ENCODE measurements at places on chromosomes 13 and 19. TPM values are rescaled to one million over a fixed set of nuclear protein-coding genes. Genes with fewer than 3 reads are reported as not detected.

The LRRC4B gene
- 3.0 TPM for total RNA-seq

The ZNF649 gene
- total RNA-seq, result 17.2 TPM

The TEX101 gene
- not detected for total RNA-seq

The TSSK6 gene
- total RNA-seq, result 2.7 TPM

The EID2B gene
- 3.2 TPM for total RNA-seq

The NDUFS7 gene
- 84.0 TPM for total RNA-seq

The SULT2A1 gene
- total RNA-seq, result not detected

The ZNF345 gene
- 9.6 TPM for total RNA-seq

The APOC1 gene
- 44.8 TPM for total RNA-seq

The CBY2 gene
- not detected for total RNA-seq

The KANK3 gene
- total RNA-seq, result 109 TPM

The ZNF709 gene
- total RNA-seq, result 6.6 TPM

The APBA3 gene
- 23.8 TPM for total RNA-seq

Measured in endothelial cell (in vitro differentiated cells).